ENCODE measurements at places on chromosomes 2 and 18. TPM values are rescaled to one million over a fixed set of nuclear protein-coding genes. Genes with fewer than 3 reads are reported as not detected.

DNA sequence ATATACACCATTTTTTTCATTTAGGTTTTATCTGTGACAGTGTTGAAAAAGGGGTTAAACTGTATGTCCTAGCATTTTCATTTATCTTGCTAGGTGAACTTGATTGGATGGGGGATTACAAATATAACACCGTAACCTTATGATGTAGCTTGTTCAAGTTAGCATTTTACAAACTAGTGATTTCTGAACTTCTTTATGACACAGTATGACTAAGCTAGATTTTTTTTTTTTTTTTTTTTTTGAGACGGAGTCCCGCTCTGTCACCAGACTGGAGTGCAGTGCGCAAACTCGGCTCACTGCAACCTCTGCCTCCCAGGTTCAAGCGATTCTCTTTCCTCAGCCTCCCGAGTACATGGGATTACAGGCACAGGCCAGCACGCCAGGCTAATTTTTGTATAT lies 47.1 kb downstream of the KCMF1 start:
- DNase-seq, result no peak

CD8A gene
- total RNA-seq, result under 0.01 TPM

ACKR3 gene
- total RNA-seq, result 20.7 TPM

DNA sequence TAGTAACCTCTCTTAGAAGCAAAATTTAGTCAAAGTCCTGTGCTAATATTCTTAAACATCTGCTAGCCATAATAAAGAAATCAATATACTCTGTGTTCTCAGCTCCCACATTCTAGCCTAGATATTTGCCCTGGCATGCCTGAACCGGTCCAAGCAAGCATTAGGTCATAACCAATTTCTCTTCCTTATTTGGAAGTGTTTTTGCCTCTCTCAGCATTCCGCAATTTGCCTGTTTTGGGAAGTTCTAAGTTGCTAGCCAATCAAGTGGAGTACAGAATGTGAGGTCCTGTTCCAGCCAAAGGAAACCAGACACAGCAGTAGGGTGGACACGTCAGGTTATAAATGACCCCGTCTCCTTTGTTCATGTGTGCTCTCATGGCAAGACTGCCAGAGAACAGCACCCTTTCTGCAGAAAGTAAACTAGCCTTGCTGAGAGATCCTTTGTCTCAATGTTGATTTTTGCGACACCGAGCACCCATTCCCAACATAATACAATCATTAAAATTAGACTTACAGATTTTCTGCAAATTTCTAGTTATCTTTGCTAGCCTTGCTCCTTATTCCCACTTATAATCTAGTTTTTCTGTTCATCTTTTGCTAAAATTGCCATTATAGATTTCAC lies 13.0 kb upstream of the SULT1C4 start:
- DNase-seq, result no peak

DNA sequence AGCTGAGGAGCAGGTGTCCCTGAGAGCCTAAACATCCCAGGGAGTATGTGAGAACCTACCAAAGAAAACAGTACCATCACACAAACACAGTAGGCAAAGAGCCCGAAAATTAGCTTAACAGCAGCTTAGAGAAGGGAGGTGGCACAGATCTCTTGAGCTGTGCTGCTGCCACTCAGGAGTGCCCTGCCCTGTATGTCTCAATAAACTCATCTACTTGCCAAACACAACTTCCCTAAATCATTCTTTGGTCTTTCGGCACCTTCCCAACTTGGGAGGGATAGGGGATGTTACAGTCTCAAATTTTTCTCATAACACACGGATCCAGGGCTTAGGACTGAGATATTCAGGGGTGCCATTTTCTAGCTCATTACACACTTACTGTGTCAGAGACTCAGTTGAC lies 45.3 kb upstream of the C1D start:
- DNase-seq, result no peak

CSRNP3 gene
- 0.13 TPM for total RNA-seq

GRCh38 chr18:44464398-44465180 lies 216.1 kb upstream of the SETBP1 start:
- DNase-seq, result no peak
